ENCODE measurements at places on chromosomes 7 and 10.

- DNase-seq, result no peak
- H3K4me1 ChIP-seq, result no peaks in the 10 kb centered on the region
- H3K27ac ChIP-seq, result no peak overlapping the region
- H3K4me3 ChIP-seq, result no peak overlapping the region
- no peaks in the 10 kb centered on the region for H3K36me3 ChIP-seq
- H3K27me3 ChIP-seq, result no peaks in the 10 kb centered on the region
These were observed 103.4 kb upstream of the GLI3 start for GRCh38 chr7:42340436-42340835.

DNA sequence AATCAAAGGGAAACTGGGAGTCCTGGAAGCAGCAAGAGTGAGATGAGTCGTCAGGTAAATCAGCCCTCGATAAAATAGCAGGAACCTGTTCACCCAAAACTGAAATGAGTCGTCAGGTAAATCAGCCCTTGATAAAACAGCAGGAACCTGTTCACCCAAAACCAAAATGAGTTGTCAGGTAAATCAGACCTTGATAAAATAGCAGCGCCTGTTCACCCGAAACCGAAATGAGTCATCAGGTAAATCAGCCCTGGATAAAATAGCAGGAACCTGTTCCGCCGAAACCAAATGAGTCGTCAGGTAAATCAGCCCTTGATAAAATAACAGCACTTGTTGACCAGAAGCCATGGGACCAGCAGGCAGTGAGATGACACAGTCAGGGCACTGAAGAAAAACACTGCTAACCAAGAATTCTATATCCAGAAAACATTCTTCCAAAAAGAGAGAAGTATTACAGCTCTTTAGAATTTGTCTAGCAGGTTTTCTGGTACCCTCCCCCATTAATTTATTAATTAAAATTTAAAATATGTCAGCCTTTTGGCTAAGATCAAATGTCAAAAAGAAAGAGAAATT lies 3.4 kb upstream of the CYP2E1 start:
- H3K27ac ChIP-seq, result no peak overlapping the region
- no peak for DNase-seq
- no peaks in the 10 kb centered on the region for H3K4me1 ChIP-seq
- no peaks in the 10 kb centered on the region for H3K36me3 ChIP-seq
- H3K27me3 ChIP-seq, result no peaks in the 10 kb centered on the region
- H3K4me3 ChIP-seq, result no peak overlapping the region

DNA sequence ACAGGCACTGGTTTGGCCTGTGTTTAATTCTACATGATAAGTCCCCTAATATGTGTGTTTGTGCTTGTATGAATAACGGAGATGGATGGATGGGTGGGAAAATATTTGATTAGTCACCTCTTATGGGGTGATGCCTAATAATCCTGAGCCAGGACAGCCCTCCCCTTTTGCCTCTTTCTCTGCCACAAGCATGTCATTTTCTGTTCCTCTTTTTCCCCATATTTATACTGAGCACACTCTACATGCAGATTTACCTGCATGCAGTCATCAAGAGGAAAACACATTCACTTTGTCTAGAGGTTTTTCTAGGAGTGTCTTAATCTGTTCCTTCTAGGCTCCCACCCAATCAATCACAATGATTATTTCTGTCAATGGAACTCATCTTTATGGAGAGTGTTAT lies 111.6 kb upstream of the TBX20 start:
- peaks cover 7% of the 10 kb centered on the region for H3K4me1 ChIP-seq
- H3K4me3 ChIP-seq, result no peak overlapping the region
- no peak overlapping the region for H3K27ac ChIP-seq
- no peak for DNase-seq
- H3K27me3 ChIP-seq, result no peaks in the 10 kb centered on the region
- H3K36me3 ChIP-seq, result no peaks in the 10 kb centered on the region

DNA sequence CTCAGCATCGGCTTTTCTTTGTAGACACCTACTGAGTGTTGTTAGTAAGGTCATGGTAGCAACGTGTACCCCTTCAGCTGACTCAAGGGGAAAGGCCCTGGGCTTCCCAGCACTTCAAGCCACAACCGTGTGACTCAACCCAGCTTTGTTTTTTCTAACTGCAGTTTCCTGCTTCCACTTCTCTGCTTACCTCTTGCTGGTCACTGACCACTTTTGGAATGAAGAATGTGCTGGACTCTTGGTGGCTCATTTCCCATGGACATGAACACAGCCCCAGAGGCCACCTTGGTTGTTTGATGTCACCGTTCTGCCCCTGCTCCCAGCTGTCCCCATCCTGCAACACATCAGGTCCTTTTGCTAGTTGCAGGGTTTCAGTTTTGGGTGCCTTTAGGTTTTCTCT lies 69.5 kb upstream of the ZNF438 start:
- no peak for DNase-seq
- H3K27ac ChIP-seq, result no peak overlapping the region
- H3K36me3 ChIP-seq, result no peaks in the 10 kb centered on the region
- no peaks in the 10 kb centered on the region for H3K27me3 ChIP-seq

DNA sequence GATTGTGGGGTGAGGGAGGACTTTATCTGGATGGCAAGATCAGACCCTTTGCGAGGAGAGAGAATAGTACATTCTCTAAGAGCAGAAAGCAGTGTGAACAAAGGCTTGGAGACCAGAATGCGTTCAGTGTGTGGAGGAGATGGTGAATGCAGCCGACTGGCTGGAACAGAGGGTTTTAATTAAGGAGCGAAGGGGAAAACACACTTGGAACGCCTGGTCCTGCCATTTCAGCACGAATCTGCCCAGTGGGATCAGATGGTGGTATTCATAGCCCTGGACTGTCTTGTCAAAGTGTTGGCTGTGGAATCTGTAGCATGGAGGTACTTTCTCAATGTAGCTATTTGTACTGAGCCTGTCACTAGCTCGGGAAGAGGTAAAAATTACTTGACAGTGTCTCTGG lies 260.9 kb downstream of the SLC25A13 start:
- no peaks in the 10 kb centered on the region for H3K36me3 ChIP-seq
- DNase-seq, result no peak
- no peak overlapping the region for H3K4me3 ChIP-seq
- no peaks in the 10 kb centered on the region for H3K27me3 ChIP-seq
- no peaks in the 10 kb centered on the region for H3K4me1 ChIP-seq
- no peak overlapping the region for H3K27ac ChIP-seq

GRCh38 chr10:17882557-17882956 lies 69.2 kb upstream of the SLC39A12 start:
- no peaks in the 10 kb centered on the region for H3K4me1 ChIP-seq
- H3K36me3 ChIP-seq, result no peaks in the 10 kb centered on the region
- DNase-seq, result no peak
- no peak overlapping the region for H3K4me3 ChIP-seq
- H3K27me3 ChIP-seq, result no peaks in the 10 kb centered on the region

DNA sequence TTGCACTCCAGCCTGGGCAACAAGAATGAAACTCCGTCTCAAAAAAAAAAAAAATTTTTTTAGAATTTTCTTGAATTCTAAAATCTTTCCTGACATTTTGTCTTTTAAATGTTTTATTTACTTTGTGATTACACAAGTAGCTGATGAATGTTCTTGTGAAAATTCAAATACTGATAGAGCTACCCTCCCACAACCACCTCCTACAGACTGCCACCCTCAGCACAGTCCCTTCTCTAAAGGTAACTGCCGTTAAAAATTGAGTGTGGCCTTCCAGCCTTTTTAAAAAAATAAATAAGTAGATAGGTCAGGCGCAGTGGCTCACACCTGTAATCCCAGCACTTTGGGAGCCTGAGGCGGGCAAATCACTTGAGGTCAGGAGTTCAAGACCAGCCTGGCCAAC lies 15.1 kb downstream of the ENO4 start:
- H3K36me3 ChIP-seq, result no peaks in the 10 kb centered on the region
- H3K4me1 ChIP-seq, result no peaks in the 10 kb centered on the region
- DNase-seq, result no peak

- DNase-seq, result no peak
- H3K36me3 ChIP-seq, result no peaks in the 10 kb centered on the region
These were observed 4.1 kb downstream of the DKK1 start for GRCh38 chr10:52318136-52318701.

DNA sequence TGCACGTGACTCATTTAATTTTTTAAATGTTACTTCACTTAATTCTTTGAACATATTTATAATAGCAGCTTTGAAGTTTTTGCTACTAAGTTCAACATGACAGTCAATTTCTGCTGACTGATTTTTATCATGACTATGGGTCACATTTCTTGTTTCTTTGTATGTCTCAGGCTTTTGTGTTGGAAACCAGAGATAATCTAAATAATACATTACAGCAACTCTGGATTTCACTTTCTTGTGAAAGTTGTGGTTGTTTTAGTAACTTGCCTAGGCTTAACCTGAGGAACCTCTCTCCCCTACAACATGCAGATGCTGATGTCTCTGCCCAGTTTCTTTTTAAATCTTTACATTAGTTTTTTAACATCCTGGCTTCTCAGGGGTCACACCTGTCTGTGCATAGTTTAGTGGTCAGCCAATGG lies 180.8 kb downstream of the CCDC71L start:
- no peak overlapping the region for H3K27ac ChIP-seq
- H3K36me3 ChIP-seq, result no peaks in the 10 kb centered on the region
- H3K27me3 ChIP-seq, result no peaks in the 10 kb centered on the region
- no peak overlapping the region for H3K4me3 ChIP-seq
- H3K4me1 ChIP-seq, result no peaks in the 10 kb centered on the region

DNA sequence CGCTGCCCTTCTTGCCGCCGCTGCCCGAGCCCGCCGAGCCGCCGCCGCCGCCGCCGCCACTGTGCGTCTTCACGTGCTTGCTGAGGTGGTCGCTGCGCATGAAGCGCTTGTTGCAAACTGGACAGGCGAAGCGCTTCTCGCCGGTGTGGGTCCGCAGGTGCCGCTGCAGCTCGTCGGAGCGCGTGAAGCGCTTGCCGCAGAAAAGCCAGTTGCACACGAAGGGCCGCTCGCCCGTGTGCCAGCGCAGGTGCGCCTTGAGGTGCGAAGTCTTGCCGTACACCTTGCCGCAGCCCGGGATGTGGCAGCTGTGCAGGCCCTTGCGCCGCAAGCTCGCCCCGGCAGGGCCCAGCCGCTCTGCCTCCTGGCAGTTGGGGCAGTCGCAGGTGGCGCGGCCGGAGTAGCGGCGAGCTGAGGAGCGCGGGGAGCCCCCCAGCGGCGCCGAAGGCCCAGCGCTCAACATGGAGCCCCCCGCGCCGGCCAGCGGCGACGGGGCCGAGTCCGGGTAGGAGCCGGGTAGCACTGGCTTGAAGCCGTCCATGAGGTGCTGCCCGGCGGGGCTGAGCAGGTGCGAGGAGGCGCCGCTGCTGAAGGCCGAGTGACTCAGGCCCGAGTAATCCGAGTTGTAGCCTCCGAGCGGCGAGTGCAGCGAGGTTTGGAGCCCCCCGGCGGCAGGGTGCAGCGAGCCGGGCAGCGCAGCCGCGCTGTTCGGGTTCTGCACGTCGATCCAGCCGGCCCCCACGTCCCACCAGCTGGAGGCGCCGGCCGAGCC lies 2.1 kb downstream of the SP8 start:
- no peak overlapping the region for H3K27ac ChIP-seq
- no peak for DNase-seq
- H3K36me3 ChIP-seq, result no peaks in the 10 kb centered on the region

- no peaks in the 10 kb centered on the region for H3K27me3 ChIP-seq
- no peaks in the 10 kb centered on the region for H3K4me1 ChIP-seq
- no peak for DNase-seq
- no peaks in the 10 kb centered on the region for H3K36me3 ChIP-seq
- no peak overlapping the region for H3K27ac ChIP-seq
These were observed 43.6 kb downstream of the NSUN6 start for GRCh38 chr10:18607503-18608378.
